GM12892 (cell line): ENCODE measurements at places on chromosomes 1 and 21.

DNA sequence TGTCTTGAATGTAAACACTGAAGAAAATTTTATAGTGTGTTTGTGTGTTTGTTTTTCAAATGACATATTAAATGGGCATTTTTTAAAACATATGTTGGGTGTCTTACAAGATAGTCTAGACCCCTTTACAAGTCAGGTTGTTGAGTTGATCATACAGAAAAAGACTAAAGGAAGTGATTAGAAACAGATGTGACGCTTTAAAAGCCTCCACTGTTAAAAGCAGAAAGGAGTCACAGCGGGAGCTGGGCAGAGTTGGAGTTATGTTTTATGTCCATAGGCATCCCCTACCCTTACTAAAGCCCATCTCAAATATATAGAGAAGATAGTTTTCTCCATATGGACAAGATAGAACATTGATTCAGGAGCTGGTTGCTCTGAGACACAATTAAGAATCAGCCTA, 393.9 kb downstream of the PLPP3 start:
- no peak for DNase-seq

DNA sequence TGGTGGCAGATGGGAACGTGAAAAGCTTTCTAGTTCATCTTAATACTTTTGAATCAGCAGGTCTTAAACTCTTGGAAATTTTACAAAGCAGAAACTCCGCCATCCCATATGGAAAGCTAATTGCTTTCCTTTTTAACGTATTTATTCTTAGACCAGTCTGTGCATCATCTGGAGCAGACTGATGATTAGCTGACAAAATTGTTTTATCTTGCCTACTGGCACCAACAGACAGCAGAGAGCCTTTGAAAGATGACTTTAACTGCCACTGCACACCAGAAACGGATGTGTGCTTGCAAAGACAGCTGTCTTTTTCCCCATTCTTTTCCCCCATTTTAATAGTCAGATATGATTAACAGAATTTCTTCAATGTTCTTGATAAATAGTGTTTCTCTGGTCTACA, 97.0 kb downstream of the PLD5 start:
- DNase-seq = no peak

DNA sequence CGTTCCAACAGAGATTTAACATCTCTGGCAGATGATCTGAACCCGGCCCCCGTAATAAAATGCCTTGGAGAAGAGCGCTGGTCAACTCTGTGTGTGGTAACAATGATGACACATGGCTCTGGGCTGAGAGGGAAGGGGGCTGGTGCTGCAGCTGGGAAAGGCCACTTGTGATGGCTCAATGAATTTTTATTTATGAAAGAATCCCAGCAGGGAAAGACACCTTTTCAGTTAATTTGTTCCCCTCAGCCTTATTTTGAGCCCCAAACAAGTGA, 59.4 kb downstream of the SYT6 start:
- DNase-seq = no peak

GRCh38 chr1:209627027-209627731, 25.0 kb downstream of the LAMB3 start:
- no peak for DNase-seq

GRCh38 chr21:40615505-40616376, 231.2 kb downstream of the DSCAM start:
- DNase-seq = no peak

DNA sequence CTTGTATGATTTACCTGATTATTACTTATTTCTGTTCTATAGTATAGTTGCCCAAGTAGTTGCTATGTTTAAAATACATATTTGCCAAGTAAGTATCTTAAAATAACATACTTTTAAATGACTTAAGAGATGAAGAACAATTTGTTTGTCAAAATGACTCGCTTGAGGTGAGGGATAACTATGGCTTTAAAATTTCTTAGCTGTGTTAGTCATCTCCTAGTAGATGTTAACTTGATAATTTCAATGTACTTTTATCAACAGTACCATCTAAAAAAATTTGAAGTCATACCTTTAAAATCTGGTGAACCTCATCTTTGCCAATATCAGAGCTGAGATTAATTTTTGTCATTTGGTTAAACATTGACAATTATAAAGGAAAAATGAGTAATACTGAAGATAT, 37.7 kb downstream of the ODR4 start:
- no peak for DNase-seq

GRCh38 chr1:117093870-117094621, 27.5 kb downstream of the TRIM45 start:
- no peak for DNase-seq

DNA sequence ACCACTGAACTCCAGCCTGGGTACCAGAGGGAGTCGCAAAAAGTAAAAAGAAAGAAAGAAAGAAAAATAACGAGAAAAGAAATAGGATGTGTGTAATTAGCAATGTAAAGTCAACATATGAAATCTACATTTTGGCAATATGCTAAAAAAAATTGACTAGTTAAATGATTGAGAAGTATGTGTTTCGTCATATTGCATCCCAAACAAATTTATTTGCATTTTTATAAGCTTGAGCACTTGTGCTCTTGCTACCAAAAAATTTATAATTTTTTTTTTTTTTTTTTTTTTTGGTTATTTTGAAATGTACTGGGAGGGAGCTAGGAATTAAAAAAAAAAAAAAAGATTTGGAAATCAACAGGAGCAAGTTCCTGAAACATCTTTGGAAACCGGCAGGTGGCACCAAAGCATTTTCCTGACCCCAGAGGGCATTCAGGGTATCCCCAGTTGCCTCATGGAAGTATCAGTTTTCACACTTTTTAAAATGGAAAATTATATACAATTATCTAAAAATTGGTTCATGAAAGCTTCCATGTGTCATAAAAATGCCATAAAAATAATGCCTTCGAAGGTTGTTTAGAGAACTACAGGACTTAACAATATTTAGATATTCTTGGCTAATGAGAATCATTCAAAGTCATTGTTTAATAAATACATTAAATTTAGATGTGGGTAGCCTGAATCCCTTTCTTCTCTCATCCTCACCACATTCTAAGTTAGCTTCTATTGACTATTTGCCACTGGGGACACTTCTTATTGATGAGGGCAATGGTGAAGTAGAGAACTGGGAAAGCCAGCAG, 4.8 kb upstream of the HEATR1 start:
- DNase-seq = no peak

- no peak for DNase-seq
These were observed 141.9 kb downstream of the ZNF281 start for GRCh38 chr1:200267937-200268336.

GRCh38 chr1:173445164-173445563, 32.0 kb upstream of the PRDX6 start:
- DNase-seq = no peak

DNA sequence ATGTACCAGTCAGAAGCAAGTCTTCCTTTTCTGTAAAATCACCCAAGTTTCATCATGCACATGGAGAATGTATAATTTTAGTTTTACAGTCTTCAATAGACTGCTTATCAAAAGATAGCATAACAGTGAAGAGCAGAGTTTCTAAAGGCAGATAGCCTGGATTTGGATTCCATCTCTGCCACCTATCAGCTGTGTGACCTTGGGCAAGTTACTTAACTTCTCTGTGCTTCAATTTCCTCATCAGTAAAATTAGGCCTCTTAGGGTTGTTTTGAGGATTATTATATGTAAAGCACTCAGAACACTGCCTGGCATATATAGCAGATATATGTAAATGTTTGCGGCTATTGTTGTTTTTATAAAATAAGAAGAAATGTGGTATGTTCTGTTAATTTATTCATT, 38.9 kb downstream of the PTGFRN start:
- no peak for DNase-seq

DNA sequence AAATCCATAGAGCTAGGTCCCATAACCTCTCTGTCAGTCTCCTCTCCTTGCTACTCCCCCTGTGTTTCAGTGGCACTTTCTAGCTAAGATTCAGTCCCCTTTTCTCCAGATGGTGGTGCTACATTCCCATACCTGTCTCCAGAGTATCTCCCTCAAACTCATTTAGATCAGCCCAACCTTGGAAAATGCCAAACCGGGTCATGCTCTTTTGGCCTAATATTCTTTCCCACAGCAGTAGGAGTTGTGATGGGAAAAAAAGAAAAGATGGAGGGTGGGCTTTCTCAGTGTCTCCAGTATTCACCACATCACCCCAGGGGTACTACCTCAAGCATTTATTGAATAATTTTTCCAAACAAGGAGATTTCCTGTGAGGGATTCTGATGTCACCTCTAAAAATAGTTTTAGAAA, 3.2 kb upstream of the RXFP4 start:
- no peak for DNase-seq

GRCh38 chr1:110380672-110381283, 10.0 kb downstream of the SLC16A4 start:
- DNase-seq = no peak

- no peak for DNase-seq
These were observed 33.6 kb downstream of the SPAG17 start for GRCh38 chr1:118151312-118151937.

- no peak for DNase-seq
These were observed 460.1 kb upstream of the RUNX1 start for GRCh38 chr21:35509001-35509704.
